Left renal pelvis (tissue), 4 donors: ENCODE measurements at places on chromosomes 7 and 10.

DNA sequence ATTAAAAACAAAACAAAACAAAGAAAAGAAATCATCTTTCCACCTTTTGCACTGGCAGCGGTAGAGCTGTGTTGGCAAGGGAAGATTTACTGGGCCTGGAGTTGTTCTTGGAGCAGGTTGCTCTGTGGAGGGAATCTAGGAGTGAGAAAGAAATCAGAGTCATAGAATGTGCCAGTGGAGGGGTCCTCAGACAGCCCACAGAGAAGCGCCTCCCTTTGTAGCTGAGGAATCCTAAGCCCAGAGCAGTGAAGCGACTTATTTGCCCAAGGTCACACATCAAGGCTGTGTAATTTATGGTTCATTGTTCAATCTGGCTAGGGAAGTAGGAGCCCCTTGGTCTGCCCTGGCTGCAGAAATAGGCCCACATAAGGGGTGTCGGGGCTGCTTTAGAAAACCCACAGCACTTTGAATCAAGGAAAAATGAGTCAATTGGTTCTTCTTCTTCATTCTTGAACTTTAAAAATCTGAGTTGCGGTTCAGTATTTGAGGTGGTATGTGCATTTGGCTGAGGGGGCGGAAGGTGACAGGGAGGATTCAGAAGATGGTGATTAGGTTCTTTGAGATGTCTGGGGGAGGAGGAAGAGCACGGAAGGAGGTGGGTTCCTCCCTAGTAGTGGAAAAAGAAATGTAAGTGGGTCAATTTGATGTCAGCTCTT is 253.7 kb downstream of the PTEN start:
- peak; percentile 24 for DNase-seq

DNA sequence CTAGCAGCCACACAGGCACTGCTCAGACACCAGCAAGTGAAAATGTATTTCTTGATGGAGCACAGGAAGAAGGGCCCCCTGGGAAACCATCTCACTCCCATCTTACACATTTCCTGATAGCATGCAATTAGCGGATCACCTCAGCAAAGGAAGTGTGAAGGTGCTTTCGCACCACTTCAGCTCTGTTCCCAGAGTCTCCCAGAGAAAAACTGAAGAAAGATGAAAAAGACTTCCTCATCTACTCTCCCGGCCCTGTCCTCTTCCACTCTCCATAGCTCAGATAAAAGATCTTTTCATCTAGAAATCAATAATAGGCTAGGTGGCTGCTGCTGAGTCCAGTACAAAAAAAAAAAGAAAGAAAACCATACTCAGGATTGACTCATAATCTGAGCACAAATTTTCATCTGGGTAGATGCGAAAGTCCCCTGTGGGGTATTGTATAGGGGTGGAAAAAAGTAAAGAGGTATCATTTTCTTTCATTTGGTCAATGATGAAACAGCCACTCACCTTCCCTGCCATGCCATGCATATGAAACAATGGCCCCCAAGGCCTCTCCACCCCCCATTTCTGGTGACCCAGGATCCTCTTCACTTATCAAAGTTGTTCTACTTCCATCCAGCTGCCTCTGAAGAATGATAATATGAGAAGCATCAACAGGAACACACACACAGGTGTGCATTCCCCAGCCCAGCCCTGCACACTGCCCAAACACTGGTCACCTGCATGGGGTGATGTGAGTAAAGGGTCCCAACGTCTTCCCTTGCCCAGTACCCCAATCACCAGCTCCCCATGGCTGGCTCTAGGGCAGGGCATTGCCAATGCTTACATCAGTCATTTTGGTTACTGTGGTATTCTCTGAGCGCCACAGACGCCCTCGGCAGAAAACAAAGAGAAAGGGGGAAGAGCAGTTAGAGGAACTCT is 48.8 kb upstream of the DGKI start:
- DNase-seq = no peak

DNA sequence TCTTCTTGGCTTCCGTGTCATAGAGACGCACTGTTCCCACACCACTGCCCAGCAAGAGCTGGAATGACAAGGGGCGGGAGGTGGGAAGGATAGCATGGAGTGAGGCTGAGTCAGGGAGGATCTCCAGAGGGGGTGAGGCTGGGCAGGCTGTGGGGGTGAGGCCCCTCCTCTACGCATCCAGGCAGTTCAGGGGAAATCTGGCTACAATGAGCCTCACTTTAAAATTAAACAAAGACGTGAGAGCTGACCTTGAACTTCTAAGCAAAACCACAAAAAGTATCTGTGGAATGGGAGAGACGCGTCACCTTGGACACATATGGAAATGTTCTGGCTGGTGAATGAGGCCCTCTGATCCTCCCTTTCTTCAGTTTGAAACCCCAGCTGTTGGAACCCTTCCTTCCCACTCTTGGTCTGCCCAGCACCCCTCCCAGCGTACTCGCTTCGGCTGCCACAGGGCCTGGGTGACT is 17.7 kb downstream of the WDR91 start:
- no peak for DNase-seq

DNA sequence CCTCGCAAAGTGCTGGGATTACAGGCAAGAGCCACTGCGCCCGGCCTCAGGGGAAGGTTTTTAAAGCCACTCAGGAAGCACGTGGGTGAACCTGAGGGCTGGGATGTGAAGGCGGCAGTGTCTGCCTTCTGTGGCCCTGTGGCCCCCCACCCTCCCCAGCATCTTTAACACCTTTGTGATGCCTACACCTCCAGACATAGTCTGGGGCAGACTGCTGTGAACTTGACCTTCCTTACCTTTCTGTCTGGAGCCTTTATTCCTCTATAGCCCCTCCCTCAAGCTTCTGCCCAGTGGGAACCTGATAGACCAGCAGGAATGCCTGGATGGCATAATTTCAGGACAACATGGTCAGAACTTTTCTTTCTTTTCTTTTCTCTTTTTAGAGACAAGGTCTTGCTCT is 550.2 kb downstream of the GALNT17 start:
- DNase-seq = no peak

- no peak for DNase-seq
These were observed 15.6 kb downstream of the SHH start for GRCh38 chr7:155796381-155797261.

- peak; percentile 14 for DNase-seq
These were observed 274.8 kb upstream of the TAC1 start for GRCh38 chr7:97457054-97457453.

GRCh38 chr7:46256870-46257661 is 336.0 kb upstream of the IGFBP3 start:
- no peak for DNase-seq

DNA sequence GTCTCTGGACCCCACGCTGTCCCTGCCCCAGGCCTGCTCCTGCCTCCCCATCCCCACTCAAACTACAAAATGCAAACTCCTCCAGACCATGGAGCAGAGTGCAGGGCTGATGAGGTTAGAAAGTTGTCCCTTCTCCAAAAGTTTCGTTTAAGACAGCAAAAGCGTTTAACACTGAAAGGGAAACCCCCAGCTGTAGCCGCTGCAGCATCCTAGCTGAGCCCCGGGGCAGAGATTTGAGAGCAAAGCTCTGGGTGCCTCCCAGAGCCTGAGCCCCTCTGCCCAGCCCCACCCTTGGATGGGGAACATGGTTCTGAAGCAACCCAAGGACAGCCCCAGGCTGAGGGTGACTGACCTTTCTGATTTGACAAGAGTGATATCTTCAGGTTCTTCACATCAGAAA is 52.8 kb upstream of the ENO4 start:
- no peak for DNase-seq

- DNase-seq = no peak
These were observed 460.6 kb downstream of the CCSER2 start for GRCh38 chr10:84789026-84789425.

GRCh38 chr10:78805176-78805575 is 263.6 kb upstream of the ZMIZ1 start:
- DNase-seq = peak; percentile 71

DNA sequence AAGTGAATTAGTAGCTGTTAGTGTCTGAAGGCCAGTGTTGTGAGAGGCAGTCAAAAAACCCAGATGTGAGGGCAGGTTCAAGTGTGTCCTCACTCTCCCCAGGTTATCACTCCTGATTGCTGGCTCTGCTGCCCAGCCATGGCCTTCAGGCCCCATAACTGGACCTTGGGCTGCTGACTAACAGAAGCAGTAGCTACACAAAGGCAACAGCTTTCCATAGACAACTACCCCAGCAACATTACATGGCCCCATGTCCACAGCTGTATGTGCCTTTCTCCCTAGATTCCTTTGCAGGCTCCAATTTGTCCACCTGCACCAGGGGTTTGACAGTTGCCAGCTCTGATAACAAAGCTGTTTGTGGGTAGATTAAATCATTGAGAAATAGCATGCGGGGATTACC is 297.8 kb downstream of the ARL4A start:
- DNase-seq = no peak

DNA sequence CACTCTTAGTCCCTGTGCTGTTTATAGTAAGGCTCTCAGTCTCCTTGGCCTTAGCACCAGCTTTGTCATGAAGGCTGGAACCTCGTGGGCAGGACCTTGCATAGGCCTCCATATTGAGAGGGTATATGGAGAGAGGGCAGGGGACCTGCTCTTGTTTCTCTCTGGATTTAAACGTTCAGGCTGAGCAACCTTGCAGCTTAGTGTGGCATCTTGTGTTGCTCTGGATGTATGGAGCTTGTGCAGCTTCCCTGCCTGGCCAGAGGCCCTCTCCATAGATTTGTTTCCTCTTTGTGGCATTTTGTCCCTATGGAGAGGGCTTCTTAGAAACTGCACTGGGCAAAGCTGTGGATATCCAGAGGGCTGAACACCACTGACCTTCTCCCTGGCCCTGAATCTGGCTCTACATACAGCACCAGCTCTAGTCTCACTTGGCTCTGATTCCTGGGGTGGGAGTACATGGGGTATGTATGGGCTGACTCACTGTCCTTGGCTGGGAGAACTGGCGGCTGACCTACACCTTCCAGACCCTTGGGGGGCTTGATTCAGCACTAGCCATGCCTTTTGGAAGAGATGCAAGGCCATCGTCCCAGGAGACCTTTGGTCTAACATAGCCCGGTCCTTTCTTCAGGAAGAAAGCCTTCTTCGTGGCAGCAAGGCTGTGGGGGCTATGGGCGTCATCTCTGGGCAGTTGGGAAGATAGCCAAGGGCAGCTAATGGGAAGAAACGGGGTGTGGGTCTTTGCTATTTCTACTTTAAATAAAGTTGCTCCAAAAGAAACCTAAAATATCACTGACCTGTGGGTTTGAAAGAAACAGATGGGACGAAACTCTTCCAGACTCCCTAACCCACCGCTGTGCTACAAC is 30.5 kb downstream of the ITPRIP start:
- no peak for DNase-seq

DNA sequence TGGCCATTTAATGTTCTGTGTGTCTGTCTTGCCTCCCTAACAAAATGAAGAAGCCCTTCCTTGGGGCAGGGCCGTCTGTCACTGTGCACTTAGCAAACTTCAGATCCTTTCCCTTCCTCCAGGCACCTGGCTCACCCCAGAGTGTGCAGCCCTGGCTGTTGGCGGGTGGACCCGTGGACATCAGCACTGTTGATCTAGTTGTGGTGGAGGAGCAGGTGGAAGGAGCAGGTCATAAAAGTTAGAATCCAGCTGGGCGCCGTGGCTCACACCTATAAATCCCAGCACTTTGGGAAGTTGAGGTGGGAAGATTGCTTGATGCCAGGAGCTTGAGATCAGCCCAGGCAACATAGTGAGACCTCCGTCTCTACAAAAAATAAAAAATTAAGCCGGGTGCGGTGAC is 12.7 kb downstream of the RAB19 start:
- no peak for DNase-seq
